EL (cell line): ENCODE measurements at places on chromosomes 7 and 10.
A peak's percentile ranks its signal among the peaks of the same experiment; 100 is the strongest.

- no peak for DNase-seq
Observed at GRCh38 chr7:73635428-73636200, 11.3 kb upstream of the MLXIPL start.

GRCh38 chr7:112162784-112163506 lies 43.3 kb downstream of the DOCK4 start:
- DNase-seq = no peak

DNA sequence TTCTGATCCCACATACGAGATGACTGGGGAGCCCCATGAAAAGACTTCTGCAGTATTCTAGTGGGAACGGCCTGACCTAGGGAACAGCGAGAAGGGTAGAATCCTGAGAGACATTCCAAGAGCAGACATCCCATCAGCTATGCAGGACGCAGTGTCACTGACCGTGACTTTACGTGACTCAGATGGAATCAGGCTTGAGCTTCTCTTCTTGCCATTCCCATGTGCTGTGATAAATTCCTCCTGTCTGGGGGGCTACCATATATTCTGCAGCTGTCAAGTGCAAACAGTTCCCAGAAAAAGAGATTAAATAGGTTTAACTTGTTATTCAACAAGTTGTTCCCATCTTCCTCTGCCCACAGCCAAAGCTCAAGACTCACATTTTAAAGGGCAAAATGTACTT lies 73.1 kb upstream of the PDE1C start:
- peak; percentile 74 for DNase-seq

DNA sequence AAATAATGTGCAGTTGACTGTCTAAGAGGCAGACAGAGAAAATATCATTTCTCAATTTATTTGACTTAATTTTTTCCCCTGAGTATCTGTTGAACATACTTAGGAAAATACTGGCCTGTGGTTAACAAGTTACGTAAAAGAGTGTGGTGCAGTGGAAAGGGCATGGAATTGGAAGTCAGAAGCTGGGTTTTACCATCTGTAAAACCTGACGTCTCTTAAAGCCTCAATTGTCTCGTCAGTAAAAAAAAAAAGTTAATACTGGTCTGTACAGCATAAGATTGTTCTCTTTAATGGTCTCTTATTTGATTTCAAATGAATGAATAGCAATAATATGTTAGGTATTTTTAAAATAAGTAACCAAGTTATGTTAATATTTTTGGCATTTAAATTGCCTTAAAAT lies 67.8 kb downstream of the PHTF2 start:
- DNase-seq = peak; percentile 63

DNA sequence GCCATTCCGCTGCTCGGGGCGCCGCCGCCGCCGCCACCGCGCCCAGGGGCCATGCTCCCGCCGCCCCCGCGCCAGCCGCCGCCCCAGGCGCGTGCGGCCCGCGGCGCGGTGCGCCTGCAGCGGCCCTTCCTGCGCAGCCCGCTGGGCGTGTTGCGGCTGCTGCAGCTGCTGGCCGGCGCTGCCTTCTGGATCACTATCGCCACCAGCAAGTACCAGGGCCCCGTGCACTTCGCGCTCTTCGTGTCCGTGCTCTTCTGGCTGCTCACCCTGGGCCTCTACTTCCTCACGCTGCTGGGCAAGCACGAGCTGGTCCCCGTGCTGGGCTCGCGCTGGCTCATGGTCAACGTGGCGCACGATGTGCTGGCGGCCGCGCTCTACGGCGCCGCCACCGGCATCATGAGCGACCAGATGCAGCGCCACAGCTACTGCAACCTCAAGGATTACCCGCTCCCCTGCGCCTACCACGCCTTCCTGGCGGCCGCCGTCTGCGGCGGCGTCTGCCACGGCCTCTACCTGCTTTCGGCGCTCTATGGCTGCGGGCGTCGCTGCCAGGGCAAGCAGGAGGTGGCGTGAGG lies 383 bp downstream of the MARVELD1 start:
- DNase-seq = peak; percentile 70

- no peak for DNase-seq
Observed at GRCh38 chr10:132421847-132422751, 25.1 kb downstream of the PWWP2B start.

DNA sequence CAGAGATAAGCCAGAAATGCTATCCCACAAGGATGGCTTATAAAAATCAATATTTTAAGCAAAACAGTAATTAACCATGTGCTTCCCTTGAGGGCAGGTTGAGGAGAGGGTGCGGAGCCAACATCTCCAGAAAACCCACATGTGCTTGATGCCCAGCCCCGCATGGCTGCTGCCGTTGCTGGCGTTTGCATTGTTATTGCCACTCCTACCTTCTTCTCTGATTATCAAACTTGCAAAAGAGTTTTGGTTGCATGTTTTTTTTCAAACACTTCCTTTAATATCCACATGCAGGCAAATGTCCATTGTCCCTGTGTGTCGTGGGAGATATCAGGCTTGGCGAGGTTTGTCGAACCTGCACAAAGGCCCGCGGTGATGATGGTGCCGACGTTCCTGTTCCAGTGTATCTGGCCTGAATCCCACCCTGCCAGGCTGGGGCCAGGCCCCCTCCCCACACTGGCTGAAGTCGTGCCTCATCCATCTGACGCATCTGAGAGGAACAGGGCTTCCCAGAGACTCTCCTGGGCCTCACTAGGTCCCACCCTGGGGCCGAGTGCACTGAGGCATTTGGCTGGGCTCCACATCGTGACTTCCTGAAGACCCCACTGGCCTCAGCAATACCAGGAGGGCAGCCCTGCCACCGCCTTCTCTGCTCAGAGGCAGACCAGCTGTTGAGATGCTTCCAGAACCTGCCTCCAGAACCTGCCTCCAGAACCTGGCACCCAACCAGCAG lies 40.9 kb downstream of the TCERG1L start:
- no peak for DNase-seq

GRCh38 chr7:69603351-69603750 lies 5.1 kb downstream of the AUTS2 start:
- no peak for DNase-seq

GRCh38 chr7:141946796-141947195 lies at the start of gene CLEC5A:
TSS of gene CLEC5A (minus strand) at chr7:141946974. CDS start at chr7:141946292, 682 bp downstream.
- no peak for DNase-seq

GRCh38 chr10:117502421-117503243 lies 39.9 kb upstream of the EMX2 start:
- DNase-seq = no peak

- peak; percentile 67 for DNase-seq
Observed at GRCh38 chr10:125159932-125160855, at the start of gene CTBP2. TSS of gene CTBP2 (minus strand) at chr10:125160563.
